GM13977 (cell line): ENCODE measurements at places on chromosomes 1 and 21.

GRCh38 chr1:203701606-203702005, 63.4 kb upstream of the LAX1 start:
- no peak for DNase-seq

DNA sequence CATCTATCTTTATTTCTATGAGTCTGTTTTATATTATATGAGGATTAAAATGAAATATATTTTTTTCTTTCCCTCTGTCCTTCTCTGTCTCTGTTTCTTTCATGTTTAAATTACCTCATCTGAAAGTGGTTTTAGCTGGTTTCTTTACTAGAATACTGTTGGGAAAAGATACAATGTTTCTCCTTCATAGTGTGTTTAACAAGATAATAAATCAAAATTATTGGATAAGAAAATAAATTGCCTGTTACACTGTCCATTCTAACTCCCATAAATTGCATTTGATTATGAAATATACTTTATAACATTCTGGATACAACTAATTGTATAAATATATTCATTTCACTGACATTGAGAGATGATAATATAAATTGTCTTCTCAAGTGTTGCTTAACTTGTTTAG, 1168.0 kb downstream of the PLA2G4A start:
- no peak for DNase-seq

- DNase-seq = no peak
Measured at GRCh38 chr1:84409888-84410287, 11.6 kb downstream of the DNASE2B start.

DNA sequence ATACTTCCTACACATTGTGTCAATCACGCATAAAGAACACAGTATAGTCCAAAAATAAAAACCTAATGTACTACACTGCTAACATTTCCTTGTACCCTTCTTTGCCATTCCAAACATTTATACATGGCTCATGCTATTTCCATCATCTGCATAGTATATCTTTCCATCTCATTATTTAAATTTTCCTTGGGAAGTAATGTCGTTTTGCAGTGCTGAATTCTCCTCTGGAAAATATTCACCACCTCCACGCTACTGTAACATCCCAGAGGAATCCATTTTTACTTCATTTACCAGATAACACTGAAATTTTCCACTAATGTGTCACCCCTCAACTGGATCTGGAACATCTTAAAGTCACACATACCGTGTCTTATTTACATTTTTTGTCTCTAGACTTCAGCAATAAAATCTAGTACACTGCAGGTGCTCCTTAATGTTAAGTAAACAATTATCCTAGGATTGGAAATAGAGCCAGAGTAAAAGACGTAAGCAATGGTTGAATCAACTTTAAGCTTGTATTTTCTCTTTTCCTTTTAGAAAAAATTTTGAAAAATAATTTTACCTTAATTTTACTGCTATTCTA, 881.0 kb downstream of the AMY1C start:
- DNase-seq = no peak

- no peak for DNase-seq
Measured at GRCh38 chr1:199182186-199182843, 543.5 kb downstream of the PTPRC start.

- no peak for DNase-seq
Measured at GRCh38 chr1:11558871-11559590, 80.1 kb downstream of the DISP3 start.
